ENCODE measurements at places on chromosomes 11 and 22.

GRCh38 chr11:45045683-45046471, 95.2 kb upstream of the TP53I11 start:
- DNase-seq, result no peak

- no peak for DNase-seq
Observed at GRCh38 chr11:120929090-120929489, 94.8 kb upstream of the TBCEL start.

GRCh38 chr22:40991298-40991697, 40.1 kb downstream of the RBX1 start:
- DNase-seq, result no peak

- no peak for DNase-seq
Observed at GRCh38 chr11:45163956-45164575, 17.6 kb downstream of the PRDM11 start.

Data from nephron progenitor cell (in vitro differentiated cells).